ENCODE measurements at places on chromosomes 12 and 14.

DNA sequence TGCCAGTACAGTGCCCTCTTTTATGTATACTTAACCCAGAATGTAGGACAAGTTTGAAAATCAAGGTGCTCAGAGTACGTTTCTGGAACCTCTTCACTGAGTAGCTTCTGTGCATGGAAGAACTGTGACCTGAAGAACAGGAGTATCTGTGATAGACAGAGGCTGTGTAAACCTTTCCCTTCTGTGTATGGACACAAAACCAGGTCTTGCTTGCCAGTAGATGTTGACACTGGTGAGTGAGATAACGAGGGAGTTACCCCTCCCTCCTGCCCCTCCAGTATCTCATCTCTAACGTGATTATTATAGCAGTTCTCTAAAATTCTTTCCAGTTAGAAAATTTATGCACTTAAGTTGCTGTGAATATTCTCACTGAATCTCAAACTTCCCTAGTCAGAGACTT, 170.8 kb downstream of the RPL10L start:
- DNase-seq: no peak

DNA sequence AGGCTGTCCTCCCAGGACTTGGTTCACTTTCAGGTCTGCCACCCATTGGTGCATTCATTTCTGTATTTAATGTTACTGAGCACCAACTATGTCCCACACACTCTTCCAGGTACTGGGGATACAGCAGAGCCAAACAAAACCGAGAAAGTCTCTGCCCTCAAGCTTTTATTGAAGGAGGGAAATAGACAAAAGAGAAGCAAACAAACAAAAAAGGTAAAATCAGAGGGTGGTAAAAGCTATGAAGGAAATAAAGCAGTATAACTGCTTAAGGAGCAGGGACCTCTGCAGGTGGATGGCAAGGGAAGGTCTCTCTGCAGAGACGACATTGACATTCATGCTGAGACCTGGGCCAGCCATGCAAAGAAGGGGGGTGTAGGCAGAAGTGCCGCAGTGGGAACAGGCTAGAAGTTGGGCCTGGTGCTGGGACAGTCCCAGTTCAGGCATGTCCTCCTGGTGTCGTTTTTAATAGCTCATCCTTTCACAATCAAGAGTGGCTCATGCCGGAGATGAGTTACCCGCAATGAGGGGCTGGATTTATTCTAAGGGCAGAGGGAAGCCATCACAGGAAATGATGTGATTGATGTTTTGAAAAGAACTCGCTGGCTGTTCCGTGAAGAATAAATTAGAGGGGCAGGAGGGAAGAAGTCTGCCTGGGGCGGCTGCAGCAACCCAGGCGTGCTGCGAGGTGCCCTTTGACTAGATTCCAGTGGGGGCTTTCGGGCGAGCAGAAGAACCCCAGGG, 72.8 kb downstream of the IRF2BPL start:
- DNase-seq: peak; percentile 72

DNA sequence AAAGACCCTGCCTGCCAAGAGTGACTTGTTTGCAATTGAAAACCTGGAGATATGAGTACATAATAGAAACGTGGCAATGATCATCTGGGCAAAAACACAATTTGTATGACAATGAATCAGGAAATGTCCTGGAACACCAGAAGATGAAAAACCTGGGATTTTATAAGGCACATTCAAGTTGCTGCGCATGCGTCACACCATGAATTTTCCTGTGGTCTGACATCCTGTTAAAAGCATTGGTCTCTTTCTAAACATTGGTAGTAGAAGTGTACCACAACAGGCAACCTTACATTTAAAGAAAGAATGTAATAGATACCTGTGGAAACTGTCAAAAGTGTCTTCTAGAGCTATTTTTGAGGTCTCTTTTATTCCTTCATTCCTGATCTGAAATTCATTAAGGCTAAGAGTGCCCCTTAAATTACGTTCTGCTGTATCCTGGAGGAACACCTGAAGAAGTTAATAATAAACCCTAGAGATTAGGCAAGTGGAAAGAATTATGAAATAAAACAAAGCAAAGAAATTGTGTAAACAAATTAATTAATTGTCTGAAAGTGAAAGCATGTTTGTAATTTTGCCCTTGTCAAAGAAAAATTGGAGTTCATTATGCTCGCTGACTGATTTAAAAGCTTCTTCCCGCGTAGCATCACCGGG, 676.5 kb downstream of the DIO2 start:
- no peak for DNase-seq

- DNase-seq: no peak
Measured at GRCh38 chr14:28677381-28677780, 89.2 kb upstream of the FOXG1 start.

- peak; percentile 18 for DNase-seq
Measured at GRCh38 chr12:129119537-129119936, 266.3 kb downstream of the GLT1D1 start.

- DNase-seq: no peak
Measured at GRCh38 chr12:85558684-85559083, 277.5 kb downstream of the RASSF9 start.

DNA sequence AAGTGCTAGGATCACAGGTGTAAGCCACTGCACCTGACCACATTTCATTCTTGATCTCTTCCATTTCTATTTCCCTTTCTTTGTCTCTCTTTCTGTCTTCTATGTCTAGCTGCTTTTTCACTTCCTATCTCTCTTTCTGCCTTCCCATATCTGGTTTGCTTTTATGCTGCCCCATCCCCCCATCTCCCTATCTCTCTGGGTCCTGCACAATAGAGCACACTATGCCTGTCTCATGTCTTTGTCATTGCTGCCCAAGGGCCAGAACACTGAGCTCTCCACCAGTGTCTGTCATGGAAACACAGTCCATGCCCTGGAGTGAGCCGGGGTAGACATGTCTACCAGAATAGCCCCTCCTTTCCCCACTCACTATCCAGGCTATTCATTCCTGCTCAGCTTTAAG, 12.3 kb upstream of the RARG start:
- peak; percentile 48 for DNase-seq

- peak; percentile 82 for DNase-seq
Measured at GRCh38 chr12:49763006-49763591, 21.7 kb downstream of the TMBIM6 start.

GRCh38 chr14:38419579-38419978, 163.7 kb upstream of the CLEC14A start:
- no peak for DNase-seq

DNA sequence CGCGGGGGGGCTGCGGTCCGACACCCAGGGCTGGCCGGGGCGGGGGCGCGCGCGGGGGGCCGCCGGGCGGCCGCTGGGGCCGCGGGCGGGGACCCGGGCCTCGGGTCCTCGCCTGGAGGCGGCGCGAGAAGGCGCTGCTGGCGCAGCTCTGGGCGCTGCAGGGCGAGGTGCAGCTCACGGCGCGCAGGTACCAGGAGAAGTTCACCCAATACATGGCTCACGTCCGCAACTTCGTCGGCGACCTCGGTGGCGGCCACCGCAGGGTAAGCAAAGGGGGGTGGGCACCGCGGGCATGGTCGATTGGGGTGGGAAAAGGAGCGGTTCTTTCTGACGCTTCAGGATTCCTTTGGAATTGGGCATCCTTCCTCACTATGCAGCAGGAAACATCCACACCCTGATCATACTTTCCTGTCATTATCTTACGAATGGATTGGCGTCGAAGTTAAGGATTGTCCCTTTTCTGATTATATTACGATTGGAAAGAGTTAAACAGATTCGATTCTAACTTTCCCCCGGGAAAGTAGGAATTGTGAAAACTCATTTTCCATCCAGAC, 798 bp downstream of the PDZRN4 start:
- DNase-seq: peak; percentile 3

DNA sequence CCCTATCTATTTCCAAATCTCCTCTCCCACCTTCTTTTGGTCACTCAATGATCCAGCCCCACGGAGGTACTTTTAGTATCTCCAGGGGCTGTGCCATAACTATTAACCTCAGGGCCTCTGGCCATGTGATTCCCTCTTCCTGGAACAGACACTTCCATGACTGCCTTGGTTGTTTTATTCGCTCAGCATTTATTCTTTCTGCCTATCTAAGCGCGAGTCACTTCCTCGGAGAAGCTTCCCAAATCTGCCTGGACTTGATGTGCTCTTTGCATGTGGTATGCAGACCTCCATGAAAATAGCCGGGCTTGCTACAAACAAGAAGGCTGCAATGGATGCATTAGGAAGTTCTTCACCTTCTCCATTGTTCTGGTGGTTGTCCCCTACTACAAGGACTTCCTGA, 939.0 kb upstream of the TMEM132C start:
- DNase-seq: no peak

DNA sequence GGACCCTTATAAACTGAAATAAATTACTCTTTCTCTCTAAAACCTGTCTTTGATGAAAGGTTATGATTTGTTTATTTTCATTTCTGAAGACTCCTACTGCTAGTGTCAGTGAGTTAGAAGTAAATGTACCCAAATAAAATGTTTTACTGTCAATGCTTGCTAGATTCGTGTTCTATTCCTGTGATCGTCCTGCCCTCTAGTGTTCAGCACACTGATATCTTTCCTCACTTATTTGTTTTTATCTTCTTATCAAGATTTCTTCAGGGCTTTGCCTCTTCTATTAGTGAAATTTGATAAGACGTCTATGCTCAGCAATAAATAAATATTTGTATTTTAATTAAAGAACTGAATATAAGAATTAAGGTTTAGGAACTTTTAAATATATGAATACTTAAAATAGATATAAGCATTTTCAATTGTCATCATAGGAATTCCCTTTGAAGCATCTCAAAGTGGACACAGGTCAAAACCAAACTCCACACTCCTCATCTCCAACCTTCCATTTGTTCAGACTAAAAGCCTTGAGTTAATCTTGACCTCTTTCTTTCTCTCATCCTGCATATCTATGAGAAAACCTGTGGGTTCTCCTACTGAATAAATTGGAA, 75.8 kb downstream of the C12orf50 start:
- no peak for DNase-seq

GRCh38 chr12:92136026-92136730, 9.5 kb downstream of the BTG1 start:
- DNase-seq: no peak

GRCh38 chr14:79464468-79464867, 746.8 kb downstream of the DIO2 start:
- no peak for DNase-seq

GRCh38 chr12:5556946-5557673, 125.2 kb downstream of the NTF3 start:
- DNase-seq: no peak

- no peak for DNase-seq
Measured at GRCh38 chr12:74791365-74791764, 253.7 kb downstream of the ATXN7L3B start.

GRCh38 chr14:77059276-77059915, 30.9 kb upstream of the IRF2BPL start:
- DNase-seq: peak; percentile 85

GRCh38 chr12:19872621-19873540, 433.6 kb downstream of the AEBP2 start:
- no peak for DNase-seq

DNA sequence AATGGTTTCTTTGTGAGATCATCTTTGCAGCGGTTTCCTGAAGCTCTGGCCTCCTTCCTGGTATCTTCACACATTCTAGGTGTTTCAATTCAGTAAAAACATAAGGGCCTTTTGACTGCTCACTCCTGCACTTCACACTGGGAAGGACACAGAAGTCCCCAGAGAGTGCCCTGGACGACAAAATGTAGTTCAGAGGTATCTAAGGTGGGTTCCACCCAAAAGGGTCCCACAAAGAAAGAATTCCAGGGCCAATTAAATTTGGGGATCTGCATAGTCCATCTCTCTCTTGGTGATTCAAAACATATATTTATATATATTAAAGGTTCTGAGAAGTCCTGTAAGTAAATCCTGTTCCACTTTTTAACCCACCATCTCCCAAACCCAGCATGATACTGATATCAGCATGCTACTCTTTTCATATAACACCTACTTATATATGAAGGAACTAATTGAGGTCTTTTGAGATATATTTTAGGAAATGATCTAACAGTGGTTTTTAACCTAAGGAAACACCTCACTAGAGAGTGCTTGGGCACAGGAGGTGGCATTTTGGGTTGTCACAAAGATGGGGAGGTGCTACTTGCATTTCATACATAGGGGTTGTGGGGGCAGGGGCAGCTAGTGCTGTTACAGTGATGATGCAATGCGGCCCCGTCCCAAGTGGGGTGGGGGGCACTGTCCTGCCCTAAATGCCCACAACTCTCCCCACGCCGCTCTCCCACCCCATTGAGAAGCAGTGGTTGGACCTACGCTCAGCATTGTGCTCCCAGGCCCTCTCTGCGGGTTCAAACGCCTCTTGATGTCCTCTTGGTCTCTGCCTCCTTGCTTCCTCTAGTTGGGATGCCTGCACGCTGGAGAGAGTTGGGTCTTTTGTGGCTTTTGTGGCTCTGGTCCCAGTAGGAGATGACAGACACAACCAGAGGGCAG, 109.4 kb downstream of the ARF6 start:
- no peak for DNase-seq

- DNase-seq: no peak
Measured at GRCh38 chr12:56537546-56537945, 15.9 kb downstream of the RBMS2 start.

All from ELF-1 (cell line).